ENCODE measurements at places on chromosomes 3 and 15.

DNA sequence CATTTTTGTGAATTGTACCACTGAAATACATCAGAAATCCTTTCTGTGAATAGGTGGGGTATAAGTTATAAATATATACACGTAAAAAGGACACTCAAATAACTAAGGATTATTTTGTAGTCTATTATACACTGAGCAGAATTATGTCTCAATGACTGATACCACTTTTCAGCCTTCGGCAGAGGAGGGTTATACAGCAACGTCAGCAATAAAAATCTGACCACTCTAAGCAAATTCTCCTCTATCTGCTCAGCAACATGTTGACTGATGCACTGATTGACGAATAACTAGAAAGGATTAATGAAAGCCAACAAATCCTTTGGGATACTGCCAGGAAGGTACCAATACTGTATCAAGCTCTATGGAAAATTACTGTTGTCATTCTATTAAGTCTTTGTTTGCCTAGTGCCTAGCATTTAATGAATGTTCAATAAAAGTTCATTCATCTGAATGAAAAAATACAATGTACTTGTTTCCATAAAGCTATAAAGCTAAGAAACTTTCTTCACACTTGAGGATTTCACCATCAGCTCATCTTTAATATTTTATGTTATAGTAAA lies 5.2 kb downstream of the ARPP19 start:
- no peak for DNase-seq

GRCh38 chr3:16834214-16834613 lies 50.5 kb upstream of the PLCL2 start:
- DNase-seq: no peak

GRCh38 chr3:131147534-131147933 lies 120.9 kb downstream of the NEK11 start:
- no peak for DNase-seq

- peak; percentile 65 for DNase-seq
Measured at GRCh38 chr15:101439285-101439919, 50.1 kb downstream of the PCSK6 start.
